Stimulated activated CD4-positive, alpha-beta T cell treated with anti-CD3 and anti-CD28 coated beads, Interleukin-1b, Interleukin-23, amount 100 ng/mL, for 24 hours (primary cell): ENCODE measurements at places on chromosomes 11 and 22.

- no peak for DNase-seq
These were observed 23.6 kb upstream of the FJX1 start for GRCh38 chr11:35594680-35595079.

- no peak for DNase-seq
These were observed 60.1 kb downstream of the PARVB start for GRCh38 chr22:44084044-44084772.

- DNase-seq: no peak
These were observed 24.3 kb downstream of the CASP4 start for GRCh38 chr11:104944076-104944475.

- DNase-seq: no peak
These were observed 19.4 kb downstream of the RCOR2 start for GRCh38 chr11:63897459-63898146.

- DNase-seq: no peak
These were observed 55.8 kb downstream of the MS4A13 start for GRCh38 chr11:60570970-60571369.

DNA sequence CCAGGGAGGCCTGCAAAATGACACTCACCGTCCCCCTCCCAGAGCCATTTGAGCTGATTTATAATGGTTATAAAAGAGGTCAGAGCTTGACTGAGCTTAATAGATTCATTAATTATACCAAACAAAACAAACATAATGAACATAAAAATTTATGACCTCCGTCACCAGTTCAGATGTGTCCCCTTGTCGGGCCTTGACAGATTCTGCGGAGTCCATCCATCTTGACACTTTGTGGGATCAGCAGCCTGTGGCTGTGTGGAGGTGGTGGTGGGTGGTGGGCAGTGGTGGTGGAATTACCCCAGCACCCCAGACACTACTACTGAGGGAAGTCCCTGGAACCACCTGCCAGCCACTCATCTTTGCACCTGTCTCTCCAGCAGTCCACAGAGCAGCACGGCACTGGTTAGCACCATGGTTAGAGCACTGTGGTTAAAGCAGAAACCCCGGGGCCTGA, 83.5 kb downstream of the DSCAML1 start:
- DNase-seq: no peak

DNA sequence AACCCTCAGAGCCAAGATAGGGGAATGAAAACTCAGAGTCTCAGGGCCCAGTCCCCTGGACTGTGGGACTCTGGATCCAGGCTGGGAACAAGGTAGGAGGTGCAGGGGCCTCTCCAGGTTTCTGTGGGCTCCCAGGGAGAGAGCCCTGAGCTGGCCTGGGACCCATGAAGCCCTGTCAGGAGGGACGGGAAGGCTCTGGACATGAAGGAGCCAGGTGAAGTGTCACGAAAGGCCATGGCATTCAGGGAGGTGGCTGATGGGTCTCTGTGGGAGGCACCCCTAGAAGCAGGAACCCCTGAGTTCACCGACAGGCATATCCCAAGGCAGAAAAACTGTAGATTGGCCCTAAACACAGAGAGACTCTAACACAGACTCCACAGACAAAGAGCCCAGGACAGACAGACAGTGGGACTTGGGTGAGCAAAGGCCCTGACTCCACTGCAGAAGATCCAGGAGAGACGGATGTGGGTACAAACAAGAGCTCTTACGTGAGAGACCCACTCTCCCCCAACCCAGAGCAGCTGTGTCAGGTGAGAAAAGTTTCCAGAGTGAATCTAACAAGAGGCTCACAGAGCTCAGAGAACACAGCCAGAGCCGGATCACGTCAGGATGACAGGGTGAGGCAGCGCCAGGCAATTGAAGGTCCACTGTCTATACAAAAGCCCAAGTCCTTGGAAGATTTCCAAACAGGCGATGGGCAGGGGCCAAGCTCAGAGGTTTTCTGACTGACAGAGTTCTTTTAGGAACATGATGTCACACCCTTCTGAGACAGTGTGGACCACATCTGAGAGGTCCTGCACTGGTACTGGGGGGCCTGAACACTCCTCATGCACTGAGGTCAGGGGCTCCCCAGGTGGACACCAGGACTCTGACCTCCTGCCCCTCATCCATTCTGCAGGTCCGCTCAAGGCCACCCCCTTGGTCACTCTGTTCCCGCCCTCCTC, 27.4 kb downstream of the IGLL5 start:
- DNase-seq: no peak

- DNase-seq: no peak
These were observed 32.8 kb downstream of the ARHGAP20 start for GRCh38 chr11:110679323-110679975.

GRCh38 chr11:131365329-131365930, 5.0 kb upstream of the NTM start:
- no peak for DNase-seq

DNA sequence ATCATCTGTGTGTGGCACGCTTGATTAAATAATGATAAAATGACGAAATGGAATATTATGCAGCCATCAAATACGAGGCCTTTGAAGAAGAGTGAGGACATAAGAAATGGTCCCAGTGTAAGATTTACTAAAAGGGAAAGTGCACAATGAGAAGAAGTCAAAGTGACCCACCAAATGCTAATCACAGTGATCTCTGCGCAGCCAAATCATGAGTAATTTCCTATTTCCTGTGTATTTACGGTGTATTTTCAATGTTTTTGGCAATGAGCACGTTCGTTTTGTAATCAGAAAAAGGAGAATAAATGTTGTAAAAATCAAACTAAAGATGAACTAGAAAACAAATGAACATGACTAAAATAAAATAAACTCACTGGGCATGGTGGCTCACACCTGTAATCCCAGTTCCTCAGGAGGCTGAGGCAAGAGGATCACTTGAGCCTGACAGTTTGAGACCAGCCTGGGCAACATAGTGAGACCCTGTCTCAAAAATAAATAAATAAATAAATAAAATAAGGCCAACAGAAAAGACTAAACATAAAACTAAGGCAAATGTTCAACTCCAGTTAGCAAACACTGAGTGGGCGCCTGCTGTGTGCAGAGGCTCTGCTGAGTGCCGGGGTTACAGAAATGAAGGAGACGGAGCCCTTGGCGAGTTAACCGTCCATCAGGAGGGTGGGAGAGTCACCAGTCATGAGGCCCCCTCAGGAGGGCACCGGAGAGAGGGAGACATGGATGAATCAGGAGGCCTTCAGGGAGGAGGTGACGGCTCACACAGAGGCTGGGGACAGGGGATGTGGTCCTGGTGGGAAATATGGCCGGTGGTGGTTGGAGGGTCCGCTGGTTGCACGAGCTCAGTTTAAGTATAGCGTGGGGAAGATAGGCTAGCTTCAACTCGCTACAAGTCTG, 26.0 kb upstream of the CBX7 start:
- no peak for DNase-seq

DNA sequence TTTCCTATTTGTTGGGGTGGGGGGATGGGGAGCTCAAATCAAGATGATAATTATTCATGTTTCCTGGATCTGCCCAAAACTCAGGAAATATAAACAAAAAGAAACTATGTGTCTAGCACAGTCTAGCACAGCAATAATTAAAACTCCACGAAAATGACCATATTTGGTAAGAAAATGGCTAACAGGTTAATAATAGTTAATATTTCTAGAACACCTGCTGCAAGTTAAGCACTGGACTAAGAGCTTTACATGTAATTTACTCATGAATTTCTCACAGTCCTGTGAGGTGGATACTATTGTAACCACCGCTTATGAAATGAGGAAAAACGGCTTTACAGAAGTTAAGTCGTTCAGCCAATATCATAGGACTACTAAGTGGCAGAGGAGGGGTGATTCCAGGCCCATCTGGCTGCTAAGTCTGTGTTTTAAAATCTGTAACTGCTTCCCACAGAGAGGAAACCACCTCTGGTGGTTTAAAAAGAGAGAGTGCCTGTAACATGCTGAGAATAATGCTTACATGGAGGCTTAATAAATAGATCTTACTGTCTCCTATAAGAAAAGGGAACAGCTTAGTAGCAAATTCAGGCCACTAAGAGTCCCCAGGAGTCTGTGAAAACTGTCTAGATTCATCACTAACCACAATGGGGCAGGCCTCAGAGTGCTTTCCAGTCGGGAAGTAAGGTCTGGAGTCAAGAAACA, 11.0 kb upstream of the AMOTL1 start:
- DNase-seq: no peak

DNA sequence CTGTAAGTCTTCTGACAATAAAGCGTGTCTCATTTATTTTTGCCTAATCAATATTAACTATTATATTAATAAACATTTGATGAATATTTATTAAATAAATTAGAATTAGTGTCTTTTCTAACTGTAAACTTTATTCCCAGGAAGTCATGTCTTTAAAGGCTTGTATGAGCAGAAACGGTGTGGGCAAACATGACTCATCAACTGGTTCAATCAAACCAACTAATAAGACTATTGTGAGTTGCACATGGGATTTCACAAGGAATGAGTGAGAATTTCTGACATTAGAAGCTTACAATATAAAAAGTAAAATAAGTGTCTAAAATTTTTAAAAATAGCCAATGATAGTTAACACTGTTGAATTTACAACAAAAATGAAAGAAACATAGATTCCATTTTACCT, 259.2 kb upstream of the CTSC start:
- no peak for DNase-seq

GRCh38 chr11:60847281-60847680, 5.4 kb downstream of the CCDC86 start:
- DNase-seq: no peak

GRCh38 chr11:69881467-69882269, 62.5 kb upstream of the FGF3 start:
- no peak for DNase-seq

DNA sequence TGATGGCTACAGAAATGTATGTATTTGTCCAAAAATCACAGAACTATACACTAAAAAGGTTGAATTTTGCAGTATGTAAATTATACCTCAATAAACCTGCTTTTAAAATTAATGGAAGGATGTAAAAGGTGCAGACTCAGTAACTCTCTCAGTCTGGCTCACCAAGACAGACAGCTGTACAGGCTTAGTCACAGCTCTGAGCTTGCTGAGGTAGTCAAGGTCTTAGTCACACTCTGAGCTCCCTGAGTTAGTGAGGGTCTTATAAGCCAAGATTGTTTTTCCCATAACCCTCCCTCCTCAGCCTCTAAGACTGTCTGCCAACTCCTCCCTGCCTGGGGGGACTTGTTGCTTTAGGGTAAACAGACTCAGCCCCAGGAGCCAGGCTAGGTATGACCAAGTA, 59.3 kb upstream of the IZUMO1R start:
- no peak for DNase-seq

- DNase-seq: no peak
These were observed 82.8 kb upstream of the NARS2 start for GRCh38 chr11:78657441-78657840.

GRCh38 chr11:78363024-78363619, 54.5 kb downstream of the GAB2 start:
- DNase-seq: no peak

- DNase-seq: no peak
These were observed 312.4 kb upstream of the PITPNB start for GRCh38 chr22:28231441-28231840.

GRCh38 chr11:96054870-96055705, 131.2 kb upstream of the MTMR2 start:
- DNase-seq: no peak

GRCh38 chr11:43868852-43869567, 11.6 kb upstream of the ALKBH3 start:
- DNase-seq: no peak

GRCh38 chr11:65532388-65533064, 7.6 kb downstream of the SCYL1 start:
- DNase-seq: no peak

DNA sequence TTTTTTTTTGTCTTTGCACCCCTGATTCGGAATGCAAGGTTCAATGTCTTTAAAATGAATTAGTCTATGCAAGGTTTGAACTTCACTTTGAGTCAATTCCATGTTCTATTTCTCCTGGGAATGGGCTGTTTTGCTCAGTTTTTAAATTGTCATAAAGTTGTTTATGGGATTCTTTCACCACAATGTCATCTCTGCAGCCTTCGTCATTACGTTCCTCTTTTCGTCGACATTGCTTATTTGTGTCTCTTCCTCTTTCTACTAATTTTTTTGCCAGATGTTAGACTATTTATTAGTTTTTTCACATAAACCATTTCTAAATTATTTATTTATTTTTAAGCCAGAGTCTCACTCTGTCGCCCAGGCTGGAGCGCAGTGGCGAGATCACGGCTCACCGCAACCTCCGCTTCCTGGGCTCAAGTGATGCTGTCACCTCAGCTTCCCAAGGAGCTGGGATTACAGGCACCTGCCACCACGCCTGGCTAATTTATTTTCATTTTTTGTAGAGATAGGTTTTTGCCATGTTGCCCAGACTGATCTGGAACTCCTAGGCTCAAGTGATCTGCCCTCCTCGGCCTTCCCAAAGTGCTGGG, 7.1 kb upstream of the TNNT3 start:
- DNase-seq: no peak

- DNase-seq: no peak
These were observed 4.7 kb downstream of the B3GNT6 start for GRCh38 chr11:77038825-77039326.

DNA sequence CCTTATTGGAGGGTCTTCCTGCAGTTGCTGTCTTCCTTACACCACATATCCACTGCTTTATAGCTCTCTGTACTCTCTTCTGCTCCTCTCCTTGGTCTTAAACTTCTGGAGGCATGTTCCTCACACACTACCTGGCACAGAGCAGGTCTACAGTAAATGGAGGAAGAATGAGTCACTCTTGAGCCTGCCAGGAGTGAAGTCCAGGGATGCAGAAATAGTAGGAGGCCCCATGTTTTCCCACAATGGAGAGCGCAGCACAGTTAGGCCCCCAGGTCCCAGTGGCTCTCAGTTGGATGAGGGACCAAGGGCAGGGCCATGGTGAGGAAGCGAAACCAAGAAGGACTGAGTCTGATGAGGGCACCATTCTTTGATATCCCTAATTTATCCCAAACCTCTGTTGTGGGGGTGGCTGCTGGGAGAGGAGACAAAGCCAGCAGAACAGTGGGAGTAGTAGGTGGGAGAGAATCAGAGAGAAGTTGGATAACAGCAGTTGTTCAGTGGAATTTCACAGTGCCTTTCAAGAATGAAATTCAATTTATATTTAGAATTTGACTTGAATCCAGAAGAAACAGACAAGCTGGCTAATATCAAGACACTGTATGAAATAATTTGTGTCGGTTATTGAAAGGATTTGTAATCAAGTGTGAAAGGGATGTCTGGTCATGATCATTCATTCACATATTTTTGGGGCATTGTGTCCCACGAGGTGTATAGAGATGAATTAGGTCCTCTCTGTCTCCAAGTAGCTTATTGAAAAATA, 187.8 kb downstream of the HIPK3 start:
- no peak for DNase-seq

DNA sequence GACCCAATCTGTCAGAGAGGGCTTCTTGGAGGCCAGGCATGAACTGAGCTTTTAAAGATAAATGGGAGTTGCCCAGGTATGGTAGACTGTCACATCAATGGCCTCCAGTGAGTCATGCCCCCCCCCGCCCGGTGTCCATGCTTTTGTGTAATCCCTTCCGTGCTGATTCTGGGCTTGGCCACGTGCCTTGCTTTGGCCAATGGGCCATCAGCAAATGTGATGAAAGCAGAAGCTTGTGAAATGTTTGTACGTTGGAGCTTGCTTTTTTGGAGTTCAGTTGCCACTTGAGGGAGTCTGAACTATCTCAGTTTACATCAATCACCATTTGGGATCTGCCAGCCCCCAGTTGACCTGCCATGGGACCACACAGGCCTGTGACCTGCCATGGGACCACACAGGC, 4.3 kb upstream of the THY1 start:
- no peak for DNase-seq
